ENCODE measurements at places on chromosomes 2 and 18.

- no peak for DNase-seq
These were observed 1416.2 kb downstream of the LRP1B start for GRCh38 chr2:140714586-140714985.

GRCh38 chr2:223058952-223059716, 7.1 kb downstream of the KCNE4 start:
- DNase-seq, result peak; percentile 28

- no peak for DNase-seq
These were observed 39.5 kb upstream of the IMP4 start for GRCh38 chr2:130303169-130303568.

DNA sequence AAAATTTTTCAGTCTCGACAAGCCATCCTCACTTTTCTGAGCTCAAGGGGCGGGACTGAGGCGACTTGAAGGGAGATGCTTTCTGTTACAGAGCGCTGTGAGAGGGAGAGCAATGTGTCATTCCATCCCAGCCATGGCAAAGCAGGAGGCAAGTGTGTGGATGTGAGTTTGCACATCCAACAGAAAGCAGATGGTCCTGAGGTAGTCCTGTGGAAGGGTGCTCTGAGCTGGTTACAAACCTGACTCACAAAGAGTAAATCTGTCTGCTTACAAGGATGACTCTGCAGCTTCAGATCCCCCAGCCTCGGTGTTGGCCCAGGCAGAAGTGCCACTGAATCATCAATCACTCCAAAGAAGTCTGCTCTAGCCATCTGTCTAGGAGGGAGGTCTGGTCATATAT, 482.0 kb upstream of the DCC start:
- no peak for DNase-seq

DNA sequence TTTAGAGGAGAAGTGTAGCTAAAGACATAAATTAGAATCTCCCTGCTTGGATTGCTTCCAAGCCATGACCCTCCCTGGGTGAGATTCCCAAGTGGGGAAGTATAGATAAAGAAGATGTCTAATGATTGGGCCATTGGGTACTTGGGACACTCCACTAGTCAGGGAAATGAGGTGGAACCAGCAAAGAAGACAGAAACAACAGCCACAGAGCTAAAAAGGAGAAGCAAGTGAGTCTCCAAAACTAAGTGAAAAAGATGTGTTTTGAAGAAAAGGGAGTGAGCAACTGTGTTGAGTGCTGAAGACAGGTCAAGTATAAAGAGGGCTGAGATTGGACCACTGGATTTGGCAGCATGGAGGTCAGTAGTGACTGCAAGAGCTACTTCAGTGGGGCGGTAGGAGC, 276.7 kb upstream of the STON1 start:
- DNase-seq, result no peak

- DNase-seq, result no peak
These were observed 37.4 kb downstream of the TTC32 start for GRCh38 chr2:19864381-19864780.

- DNase-seq, result no peak
These were observed 50.5 kb upstream of the HPCAL1 start for GRCh38 chr2:10252224-10252623.

DNA sequence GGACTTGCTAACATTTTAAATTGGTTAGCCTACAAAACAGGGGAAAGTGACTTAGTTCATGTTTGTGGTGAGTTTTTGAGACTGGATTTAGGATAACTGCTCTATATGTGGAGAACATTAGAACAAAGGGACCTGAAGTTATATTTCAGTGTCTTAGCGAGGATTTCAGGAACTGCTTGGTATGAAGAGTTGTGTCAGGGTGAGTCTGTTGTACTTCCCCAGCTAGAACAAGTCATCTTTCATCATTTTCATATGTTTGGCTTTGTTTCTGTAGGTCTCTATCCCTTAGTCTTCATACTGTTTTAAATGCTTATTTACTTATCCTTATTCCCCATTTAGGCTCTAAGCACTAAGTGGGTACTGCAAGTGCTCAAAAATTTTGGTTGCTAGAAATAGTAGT, 41.9 kb downstream of the KCMF1 start:
- DNase-seq, result no peak

DNA sequence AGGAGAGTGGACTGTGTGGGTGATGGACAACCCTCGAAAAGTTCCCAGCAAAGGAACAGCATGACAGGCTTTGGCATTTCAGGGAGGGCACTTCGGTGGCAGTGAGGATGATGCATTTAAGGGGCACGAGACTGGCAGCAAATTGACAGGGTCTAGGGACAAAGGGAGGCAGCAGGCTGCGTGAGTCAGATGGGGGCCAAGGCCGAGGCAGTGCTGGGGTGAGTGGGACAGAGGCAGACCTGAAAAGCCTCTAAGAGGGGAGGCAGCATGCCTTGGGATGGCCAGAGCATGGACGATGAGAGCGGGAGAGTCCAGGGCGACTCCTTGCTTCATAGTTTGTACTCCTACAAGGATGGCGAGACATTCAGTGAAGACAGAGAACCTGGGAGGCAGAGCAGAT, 49.5 kb upstream of the LYPD1 start:
- no peak for DNase-seq

DNA sequence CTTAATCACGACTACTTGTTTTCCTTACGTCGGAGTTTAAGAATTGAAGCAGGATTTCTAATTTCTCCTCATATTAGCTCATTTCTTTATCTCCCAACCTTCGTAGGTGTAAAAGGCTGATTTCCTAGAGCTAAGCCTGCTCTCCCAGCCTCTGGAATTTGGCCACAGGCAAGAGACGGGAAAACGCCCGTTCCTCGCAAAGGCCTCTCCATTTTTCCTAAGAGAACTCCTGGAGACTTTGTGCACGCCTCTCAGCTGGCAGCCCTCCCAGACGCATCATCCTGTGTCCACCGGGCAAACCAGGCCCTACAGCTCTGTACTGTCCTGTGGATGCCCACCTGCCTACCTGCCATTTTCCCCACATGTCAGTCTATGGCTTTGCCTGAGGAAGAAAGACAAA, 106.3 kb downstream of the FTCDNL1 start:
- DNase-seq, result no peak

DNA sequence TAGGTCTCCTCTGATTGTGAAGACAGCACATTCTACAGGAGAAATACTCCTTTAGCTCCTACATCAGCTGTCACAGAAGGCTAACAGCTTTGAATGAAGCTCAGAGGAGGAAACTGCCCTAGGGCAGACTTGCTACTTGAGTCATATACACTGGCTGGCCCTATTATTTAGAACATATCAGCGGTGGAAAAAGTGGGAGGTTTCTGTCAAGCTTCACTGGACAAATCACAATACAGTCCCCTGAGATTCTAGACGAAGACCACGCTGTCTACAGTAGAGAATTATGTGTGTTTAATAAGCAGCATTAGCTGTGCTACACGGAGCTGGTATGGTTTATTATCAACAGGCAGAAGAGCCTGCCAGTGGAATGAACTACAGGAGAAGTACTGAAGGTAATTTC, 230.9 kb upstream of the FSIP2 start:
- DNase-seq, result no peak

DNA sequence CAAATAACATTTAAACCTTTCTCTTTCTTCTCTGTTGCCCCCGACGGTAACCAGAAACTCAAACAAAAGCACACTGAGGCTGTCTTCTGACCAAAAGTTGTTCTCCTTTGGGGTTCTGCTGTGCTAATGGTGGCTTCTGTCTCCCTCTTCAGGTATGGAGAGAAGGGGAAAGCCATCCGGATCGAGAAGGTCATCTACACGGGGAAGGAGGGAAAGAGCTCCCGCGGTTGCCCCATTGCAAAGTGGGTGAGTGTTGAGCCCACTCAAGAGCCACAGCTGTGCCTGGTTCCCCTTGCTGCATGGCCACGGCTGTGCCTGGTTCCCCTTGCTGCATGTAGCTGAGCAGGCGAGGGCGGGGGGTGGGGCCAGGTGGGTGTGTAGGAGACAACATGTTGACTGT, 67.4 kb downstream of the BOLA3 start:
- DNase-seq, result no peak

GRCh38 chr2:58291726-58292438, 50.8 kb upstream of the FANCL start:
- no peak for DNase-seq

DNA sequence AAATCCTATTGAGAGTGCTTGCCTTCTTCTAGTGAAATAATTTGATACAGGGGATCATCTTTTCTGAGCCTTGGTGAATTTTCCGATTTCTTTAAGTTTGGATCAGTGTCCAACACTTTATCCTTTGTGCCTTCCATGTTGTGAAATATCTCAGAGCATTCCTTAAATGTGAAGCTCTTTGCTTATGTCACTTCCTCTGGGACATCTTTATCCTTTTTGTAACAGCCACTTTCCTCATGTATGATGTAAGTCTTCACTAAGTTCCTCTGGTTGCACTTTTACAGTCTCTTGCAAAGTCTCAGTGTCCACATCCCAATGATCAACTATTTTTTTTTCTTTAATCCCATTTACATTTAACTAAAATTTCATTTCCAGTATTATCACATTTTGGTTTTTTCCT, 254.2 kb downstream of the EN1 start:
- DNase-seq, result no peak

GRCh38 chr2:240722796-240723735, 31.4 kb downstream of the AQP12A start:
- no peak for DNase-seq

- peak; percentile 64 for DNase-seq
These were observed at the start of gene MATN3 for GRCh38 chr2:20012282-20013125. Gene MATN3 (minus strand): TSS chr2:20012668. CDS start chr2:20012631, 37 bp downstream.

DNA sequence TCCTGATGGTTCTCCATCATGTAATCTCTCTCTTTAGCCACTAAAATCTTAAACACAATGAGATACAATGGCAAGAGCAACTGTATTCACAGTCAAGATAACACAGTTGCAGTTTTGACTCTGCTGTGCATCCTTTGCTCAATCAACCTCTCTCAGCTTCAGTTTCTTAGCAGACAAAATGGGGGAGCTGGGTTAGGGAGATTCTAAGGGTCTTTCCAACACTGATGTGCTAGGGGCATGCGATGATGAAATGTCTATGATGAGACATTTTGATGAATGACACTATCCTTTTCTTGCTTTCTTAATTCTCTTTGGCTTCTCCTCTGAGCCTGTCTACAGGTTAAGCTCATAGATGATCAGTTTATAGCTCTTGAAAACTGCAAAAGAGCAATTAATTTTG, 1.1 kb downstream of the SERPINB10 start:
- DNase-seq, result no peak

- no peak for DNase-seq
These were observed 36.0 kb upstream of the DYNC2LI1 start for GRCh38 chr2:43737855-43738254.

DNA sequence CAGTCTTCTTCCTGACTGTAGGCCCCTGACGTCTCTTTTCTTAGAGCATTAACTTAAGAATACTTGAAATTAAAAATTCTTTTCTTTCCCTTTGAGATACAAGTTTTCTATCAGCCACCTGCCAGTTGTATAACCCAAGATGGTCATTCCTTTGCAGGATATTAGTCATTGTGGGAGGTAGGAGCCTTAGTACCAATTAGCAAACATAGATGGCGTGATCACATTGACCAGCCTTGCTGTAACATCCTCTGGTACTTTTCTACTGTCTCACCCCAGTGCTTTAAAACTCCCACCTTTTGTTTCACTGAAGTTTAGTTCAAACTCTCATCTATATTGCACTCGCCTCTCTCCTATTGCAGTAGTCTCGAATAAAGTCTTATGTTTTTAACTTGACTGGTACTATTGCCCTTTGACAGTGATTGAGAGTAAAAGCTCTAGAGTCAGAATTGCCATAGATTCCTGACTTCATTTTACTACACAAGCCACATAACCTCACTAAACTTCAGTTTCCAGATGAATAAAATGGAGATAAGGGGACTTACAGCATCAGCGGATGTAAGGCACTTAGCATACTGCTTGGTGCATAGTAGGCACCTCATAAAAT, 74.1 kb downstream of the VRK2 start:
- no peak for DNase-seq

GRCh38 chr18:36058674-36059073, 8.7 kb downstream of the RPRD1A start:
- DNase-seq, result no peak

DNA sequence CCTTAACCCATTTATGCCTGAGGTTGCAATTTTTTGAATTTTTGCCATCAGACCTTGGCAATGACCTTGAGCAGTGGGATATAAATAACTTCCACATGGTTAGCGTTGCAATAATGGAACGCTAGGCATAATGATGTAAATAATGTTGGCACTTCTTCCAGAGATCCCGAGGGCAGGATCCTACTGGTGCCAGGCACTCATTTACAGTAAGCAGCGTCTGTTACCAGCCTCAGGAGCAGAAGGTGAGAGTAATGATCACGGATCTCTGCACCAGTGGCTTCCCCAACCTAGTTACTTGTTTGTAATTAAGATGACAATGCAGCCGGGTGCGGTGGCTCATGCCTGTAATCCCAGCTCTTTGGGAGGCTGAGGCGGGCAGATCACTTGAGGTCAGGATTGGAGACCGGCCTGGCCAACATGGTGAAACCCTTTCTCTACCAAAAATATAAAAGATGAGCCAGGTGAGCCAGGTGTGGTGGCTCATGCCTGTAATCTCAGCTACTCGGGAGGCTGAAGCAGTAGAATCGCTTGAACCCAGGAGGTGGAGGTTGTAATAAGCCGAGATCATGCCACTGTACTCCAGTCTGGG, 41.9 kb downstream of the CPO start:
- no peak for DNase-seq

- no peak for DNase-seq
These were observed 19.9 kb upstream of the SCLY start for GRCh38 chr2:238040918-238041317.

DNA sequence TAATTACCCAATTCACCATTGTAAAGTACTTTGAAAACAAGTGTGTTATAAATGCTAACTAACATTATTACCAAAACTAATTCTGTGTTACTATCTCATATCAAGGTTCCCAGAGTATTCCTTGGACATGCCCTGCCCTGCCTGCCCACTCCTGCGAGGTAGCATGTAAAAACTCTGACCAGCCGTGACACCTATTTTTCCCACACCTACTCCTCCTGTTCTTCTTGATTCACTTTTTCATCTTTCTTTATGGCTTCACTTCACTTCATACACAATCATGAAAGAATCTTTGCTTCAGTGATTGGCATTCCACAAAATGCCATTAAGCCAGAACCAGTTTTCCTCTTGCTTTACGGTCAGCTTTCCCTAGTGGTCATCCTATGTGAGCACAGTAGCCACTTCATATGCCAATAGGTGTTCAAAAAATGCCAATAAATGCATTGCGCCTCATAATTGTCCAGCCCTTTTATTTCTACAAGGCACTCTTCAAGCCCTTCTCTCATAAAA, 42.6 kb upstream of the SETBP1 start:
- no peak for DNase-seq

DNA sequence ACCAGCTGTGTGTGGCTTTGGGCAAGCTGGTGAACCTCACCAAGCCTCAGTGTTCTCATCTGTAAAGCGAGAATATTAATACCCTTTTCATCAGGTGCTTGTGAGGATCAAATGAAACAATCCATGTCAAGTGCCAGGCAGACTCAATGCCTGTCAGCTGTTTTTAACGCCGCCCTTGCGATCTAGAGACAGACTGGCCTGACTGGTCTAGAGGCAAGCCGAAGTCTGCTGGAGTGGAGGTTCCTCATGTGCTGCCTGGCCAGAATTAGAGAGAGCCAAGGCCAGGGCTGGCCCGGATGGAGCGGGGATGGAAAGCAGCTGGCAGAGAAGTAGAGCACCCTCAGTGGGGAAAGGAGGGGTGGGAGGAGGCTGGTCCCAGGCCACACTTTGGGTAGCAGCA, 74.5 kb upstream of the B3GNT7 start:
- DNase-seq, result no peak

- no peak for DNase-seq
These were observed 1102.2 kb upstream of the GYPC start for GRCh38 chr2:125553768-125554167.

- DNase-seq, result no peak
These were observed 138.4 kb downstream of the OTX1 start for GRCh38 chr2:63189026-63189425.

GRCh38 chr2:239285071-239285931, 115.5 kb downstream of the HDAC4 start:
- DNase-seq, result no peak

All from right kidney (tissue), 9 donors.